Cardiac atrium fibroblast (primary cell): ENCODE measurements at places on chromosomes 5 and 9. TPM values are rescaled to one million over a fixed set of nuclear protein-coding genes. Genes with fewer than 3 reads are reported as not detected.

INSL6 gene
- not detected in 2 replicates for total RNA-seq

LHFPL2 gene
- total RNA-seq = 17.3 and 28.5 TPM in 2 replicates

PCDHB4 gene
- 0.18 and 0.97 TPM in 2 replicates for total RNA-seq

TAF1L gene
- total RNA-seq = not detected in 2 replicates

HARS1 gene
- 57.8 and 66.9 TPM in 2 replicates for total RNA-seq

MUSK gene
- total RNA-seq = 0.36 and 0.49 TPM in 2 replicates

ADGRD2 gene
- not detected in 2 replicates for total RNA-seq

GDNF gene
- not detected in 2 replicates for total RNA-seq

PTPRD gene
- 0.90 and 1.8 TPM in 2 replicates for total RNA-seq

GABRA1 gene
- total RNA-seq = not detected in 2 replicates

GAPT gene
- not detected in 2 replicates for total RNA-seq

LSM11 gene
- total RNA-seq = 3.6 and 3.7 TPM in 2 replicates

HMMR gene
- 4.2 and 11.3 TPM in 2 replicates for total RNA-seq

ZNF169 gene
- 1.3 and 1.9 TPM in 2 replicates for total RNA-seq

SPINK6 gene
- total RNA-seq = not detected in 2 replicates

AJM1 gene
- 1.5 and 2.7 TPM in 2 replicates for total RNA-seq

SPINK4 gene
- not detected in 2 replicates for total RNA-seq

CENPK gene
- total RNA-seq = 2.6 and 6.1 TPM in 2 replicates

FOXD1 gene
- total RNA-seq = 2.1 and 4.3 TPM in 2 replicates

PCDHB2 gene
- 0.90 and 1.3 TPM in 2 replicates for total RNA-seq

PPP3R2 gene
- not detected in 2 replicates for total RNA-seq

PGM5 gene
- total RNA-seq = 0.18 and 0.32 TPM in 2 replicates

LCN15 gene
- total RNA-seq = not detected in 2 replicates

NIPAL4 gene
- total RNA-seq = not detected in 2 replicates

PCDHGA12 gene
- total RNA-seq = 26.7 and 27.1 TPM in 2 replicates

EQTN gene
- total RNA-seq = not detected in 2 replicates
